ENCODE measurements at places on chromosomes 6 and 20.

DNA sequence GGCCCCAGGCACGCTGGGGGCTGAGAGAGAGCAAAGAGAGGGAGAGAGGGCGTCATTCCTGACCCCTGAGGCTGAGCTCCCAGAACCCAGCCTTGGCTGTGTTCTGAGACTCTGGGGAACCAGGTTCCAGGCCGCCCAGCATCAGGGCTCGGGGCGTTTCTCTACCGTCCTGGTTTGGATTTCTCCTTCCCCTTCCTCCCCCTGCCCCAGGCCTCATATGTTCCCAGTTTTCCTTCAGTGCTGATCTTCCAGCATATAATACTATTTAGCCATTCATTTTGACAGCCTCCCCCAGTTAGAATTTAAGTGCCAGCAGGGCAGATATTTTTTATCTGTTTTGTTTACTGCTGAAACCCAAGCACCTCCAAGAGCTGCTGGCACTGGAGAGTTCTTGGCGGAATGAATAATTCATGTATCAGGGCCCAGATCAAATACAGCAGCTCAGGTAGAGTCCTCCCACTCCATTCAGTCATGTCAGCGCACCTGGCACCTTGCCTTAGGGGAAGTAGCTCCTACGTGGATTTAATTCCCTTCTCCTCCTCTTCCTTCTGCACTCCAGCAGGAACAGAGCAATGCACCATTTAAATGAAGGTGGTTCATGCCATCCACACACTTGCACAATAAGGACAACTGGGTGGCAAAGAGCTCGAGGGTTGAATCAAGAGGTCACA is 23.4 kb upstream of the FRMD1 start:
- no peak for DNase-seq

GRCh38 chr20:50920997-50921396 is 10.2 kb downstream of the ADNP start:
- no peak for DNase-seq

DNA sequence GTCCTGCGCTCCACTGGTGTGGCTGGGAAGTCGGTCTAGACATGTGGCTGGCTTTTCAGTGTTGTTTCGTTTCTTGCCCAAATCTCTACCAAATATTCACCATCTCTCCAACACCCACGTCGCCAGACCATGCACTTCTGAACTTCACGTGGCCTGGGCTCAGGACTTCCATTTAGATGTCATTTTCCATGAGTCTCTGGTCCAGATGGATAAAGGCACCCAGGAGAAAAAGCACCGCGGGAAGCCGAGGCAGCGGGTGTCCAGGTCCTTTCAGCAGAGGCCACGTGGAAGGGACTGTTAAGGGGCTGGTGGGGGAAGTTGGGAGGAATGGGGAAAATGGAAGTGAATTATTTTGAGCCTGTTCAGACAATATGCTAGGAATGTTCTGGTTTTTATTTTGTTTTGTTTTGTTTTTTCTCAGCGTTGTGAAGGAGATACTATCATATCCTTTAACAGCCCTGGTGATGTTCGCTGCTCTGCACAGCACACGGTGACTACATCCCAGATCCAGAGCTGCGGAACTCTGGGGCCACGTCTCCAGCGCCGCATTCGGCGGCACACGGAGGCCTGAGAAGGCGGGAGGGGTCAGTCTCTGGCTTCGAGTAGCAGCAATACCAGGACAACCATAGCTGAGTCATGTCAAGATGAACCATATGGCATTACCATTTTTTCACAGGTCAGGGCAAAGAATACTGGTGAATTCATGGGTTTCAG is 230.3 kb downstream of the THBS2 start:
- DNase-seq = no peak

DNA sequence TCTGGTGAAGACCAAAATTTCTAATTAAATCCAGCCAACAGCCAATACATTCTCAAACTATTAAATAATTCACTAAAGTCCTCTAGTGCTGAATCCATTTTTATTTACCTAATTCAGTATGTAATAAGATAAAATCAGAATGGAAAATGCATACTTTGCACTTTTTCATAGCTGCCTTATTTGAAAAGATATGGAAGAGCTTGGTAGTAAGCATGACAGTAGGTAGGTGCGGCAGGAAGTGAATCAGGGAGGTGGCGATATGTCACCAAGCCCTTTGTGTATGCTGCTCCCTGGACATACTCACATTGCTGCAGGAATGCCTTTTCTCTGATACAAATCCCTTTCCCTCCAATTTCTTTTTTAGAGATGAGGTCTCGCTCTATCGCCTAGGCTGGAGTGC is 10.2 kb upstream of the TGM3 start:
- no peak for DNase-seq

DNA sequence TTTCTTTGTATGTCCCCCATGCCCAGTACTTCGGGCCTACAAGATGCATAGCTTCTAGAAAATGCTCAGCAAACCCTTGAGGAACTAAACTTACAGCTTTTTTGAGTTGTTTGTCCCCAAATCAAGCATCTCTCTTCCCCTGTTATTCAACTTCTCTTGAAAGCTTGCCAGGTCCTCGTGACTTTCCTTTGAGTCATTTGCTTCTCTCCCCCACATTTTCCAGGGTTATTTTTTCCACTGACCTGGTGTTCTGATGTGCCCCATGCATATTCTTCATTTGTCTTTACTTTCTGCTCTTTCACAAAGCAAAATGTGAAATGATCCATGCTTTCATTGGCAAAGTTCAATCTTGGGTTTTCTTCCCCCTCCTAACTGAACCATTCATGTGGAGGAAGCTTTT is 204.8 kb downstream of the TFAP2A start:
- DNase-seq = no peak

- no peak for DNase-seq
Measured at GRCh38 chr6:144378437-144378836, 93.3 kb downstream of the UTRN start.

GRCh38 chr20:11227602-11228001 is 553.8 kb upstream of the JAG1 start:
- no peak for DNase-seq

DNA sequence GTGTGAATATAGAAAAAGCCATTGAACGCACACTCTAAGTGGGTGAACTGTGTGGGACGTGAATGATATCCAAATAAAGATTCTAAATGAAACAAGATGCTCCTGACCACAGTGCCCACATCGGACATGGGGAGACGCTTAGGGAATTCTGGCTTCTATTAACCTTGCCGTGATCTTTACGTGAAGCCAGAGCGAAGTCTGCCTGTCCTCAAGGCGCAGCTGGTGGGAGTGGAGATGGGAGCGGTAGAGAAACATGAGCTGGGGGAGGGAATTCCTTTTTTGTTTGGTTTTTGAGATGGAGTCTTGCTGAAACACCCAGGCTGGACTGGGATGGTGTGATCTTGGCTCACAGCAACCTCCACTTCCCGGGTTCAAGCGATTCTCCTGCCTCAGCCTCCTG is 46.0 kb downstream of the VSTM2L start:
- DNase-seq = no peak

- DNase-seq = no peak
Measured at GRCh38 chr6:62982951-62983350, 228.3 kb upstream of the FKBP1C start.

GRCh38 chr6:747921-748320 is 55.0 kb upstream of the EXOC2 start:
- no peak for DNase-seq

GRCh38 chr6:116797585-116797984 is 31.3 kb downstream of the GPRC6A start:
- no peak for DNase-seq

GRCh38 chr6:113450061-113450465 is 407.1 kb upstream of the MARCKS start:
- DNase-seq = no peak

DNA sequence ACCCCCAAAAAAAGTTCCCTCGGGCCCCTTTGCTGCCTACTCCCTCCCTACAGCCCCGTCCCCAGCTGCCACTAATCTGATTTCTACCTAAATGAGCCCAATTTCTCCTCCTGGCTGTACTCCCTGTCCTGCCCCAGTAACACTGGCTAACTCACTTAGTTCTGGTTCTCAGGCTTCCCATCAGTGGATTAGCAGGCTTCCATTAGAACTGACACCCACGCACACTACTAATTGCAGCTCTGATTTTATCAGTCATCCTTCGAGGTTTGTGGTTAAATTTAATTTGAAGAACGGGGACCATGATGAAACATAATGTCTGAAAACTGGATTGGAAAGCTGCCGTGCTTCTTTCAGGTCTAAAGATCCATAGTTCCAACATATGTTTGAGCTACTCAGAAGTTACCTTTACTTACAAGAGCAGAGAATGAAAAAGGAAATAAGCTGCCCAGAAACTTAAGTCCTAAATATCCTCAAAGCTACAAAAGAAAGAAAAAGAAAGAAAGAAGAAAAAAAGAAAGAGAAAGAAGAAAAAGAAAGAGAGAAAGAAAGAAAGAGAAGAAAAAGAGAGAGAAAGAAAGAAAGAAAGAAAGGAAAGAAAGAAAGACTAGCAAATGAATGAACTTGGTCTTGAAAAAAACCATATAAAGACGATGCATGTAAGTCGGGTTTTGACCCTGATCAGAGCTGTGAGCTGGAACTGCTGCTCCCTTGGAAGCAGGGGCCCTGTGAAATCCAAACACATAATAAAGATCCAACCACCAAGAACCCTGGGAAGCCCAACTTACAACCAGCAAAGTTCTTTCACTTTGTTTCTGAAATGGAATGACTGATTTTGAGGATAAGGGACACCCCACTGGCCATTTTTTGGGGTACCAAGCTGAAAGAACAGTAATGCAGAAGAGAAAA is 51.7 kb downstream of the CNKSR3 start:
- no peak for DNase-seq

- DNase-seq = no peak
Measured at GRCh38 chr6:15444881-15445280, 199.0 kb downstream of the JARID2 start.

- no peak for DNase-seq
Measured at GRCh38 chr6:141685416-141685815, 447.3 kb upstream of the GJE1 start.

DNA sequence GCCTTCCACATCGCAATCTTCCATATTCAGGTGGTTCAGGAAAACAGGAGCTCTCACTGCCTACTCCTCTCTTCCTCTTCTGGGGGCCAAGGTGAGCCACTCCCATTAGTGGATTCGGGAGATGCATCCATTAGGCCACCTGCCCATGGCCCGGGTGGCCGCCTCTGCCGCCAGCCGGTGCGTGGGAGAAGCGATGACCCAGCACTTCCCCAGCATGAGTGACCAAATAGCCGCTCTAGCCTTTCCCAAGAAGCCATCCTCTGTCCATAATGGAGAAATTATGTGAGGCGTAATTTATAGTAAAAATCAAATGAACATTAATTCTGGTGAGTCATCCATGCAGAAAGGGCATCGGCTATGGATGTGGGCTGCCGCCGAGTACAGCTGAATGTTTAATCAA is 39.4 kb downstream of the GNAS-AS1 start:
- no peak for DNase-seq

- no peak for DNase-seq
Measured at GRCh38 chr20:50608750-50609104, 82.6 kb downstream of the RIPOR3 start.

GRCh38 chr20:8657664-8658063 is 411.2 kb upstream of the PLCB4 start:
- DNase-seq = no peak

- DNase-seq = no peak
Measured at GRCh38 chr6:38673397-38674165, 29.4 kb downstream of the GLO1 start.

- no peak for DNase-seq
Measured at GRCh38 chr20:33811776-33812151, 616 bp downstream of the CHMP4B start.

- no peak for DNase-seq
Measured at GRCh38 chr20:19673575-19673974, 84.5 kb upstream of the RIN2 start.

GRCh38 chr6:36692861-36693702 is 4.5 kb upstream of the RAB44 start:
- DNase-seq = no peak

- no peak for DNase-seq
Measured at GRCh38 chr6:17091122-17091521, 10.7 kb upstream of the STMND1 start.

All from sciatic nerve (tissue), 2 donors.